ENCODE measurements at places on chromosomes 1 and 21.

DNA sequence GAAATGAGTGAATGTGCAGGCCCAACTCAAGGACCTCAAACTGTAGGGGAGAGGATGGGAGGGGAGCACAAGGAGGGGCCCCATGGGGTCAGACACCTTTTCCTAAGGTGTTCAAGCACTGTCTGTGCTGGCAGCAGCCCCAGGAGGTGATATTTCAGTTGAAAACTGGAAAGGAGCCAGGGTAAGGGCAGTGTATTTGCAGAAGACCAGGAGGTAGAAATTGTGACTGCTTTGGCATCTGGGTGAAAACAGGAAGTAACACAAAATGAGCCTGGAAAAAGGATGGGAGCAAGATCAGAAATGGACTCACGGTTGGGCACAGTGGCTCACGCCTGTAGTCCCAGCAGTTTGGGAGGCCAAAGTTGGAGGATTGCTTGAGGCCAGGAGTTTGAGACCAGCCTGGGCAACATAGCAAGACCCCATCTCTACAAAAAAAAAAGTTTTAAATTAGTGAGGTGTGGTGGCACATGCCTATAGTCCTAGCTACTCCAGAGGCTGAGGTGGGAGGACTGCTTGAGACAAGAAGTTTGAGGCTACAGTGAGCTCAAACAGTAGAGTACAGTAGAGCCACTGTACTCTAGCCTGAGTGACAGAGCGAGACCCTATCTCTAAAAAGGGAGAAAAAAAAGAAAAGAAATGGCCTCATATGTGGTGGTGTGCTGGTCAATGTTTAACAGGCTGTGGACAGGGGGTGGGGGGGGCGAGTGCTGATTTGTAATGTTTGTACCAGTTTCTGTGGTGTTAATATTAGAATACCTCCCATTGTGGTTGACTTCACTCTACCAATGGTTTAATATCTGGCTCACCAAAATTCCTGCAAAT lies 76.2 kb upstream of the ANGPTL1 start:
- DNase-seq = no peak

DNA sequence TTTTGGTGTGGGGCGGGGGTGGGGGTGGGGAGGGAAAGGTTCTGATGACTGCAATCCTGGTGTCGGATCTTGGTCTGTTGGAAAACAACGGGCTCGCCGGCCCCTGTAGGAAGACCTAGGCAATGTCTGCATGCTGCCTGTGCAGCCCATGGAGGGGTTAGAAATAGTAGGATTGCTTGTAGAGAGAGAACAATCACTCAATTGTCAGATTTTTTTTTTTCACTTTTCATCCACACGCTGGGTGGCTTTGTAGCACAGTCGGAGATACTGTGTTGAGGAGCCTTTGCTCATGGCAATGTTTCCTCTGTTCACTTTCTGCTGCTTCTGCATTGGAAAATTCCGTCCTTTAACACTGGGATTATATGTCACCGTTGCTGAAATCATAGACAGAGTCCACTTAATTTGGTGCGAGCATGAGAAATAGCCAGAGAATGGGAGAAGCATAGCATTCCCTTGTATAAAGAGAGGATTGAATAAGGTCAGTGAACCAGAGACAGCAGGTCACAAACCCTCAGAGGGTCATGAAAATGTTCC lies 107.5 kb downstream of the MRPS6 start:
- DNase-seq = no peak

- no peak for DNase-seq
Observed at GRCh38 chr1:220438741-220439140, 89.2 kb upstream of the MARK1 start.

GRCh38 chr1:155329980-155330598 lies 9.4 kb downstream of the RUSC1 start:
- DNase-seq = no peak

GRCh38 chr1:55997536-55997935 lies 581.8 kb downstream of the PLPP3 start:
- no peak for DNase-seq

DNA sequence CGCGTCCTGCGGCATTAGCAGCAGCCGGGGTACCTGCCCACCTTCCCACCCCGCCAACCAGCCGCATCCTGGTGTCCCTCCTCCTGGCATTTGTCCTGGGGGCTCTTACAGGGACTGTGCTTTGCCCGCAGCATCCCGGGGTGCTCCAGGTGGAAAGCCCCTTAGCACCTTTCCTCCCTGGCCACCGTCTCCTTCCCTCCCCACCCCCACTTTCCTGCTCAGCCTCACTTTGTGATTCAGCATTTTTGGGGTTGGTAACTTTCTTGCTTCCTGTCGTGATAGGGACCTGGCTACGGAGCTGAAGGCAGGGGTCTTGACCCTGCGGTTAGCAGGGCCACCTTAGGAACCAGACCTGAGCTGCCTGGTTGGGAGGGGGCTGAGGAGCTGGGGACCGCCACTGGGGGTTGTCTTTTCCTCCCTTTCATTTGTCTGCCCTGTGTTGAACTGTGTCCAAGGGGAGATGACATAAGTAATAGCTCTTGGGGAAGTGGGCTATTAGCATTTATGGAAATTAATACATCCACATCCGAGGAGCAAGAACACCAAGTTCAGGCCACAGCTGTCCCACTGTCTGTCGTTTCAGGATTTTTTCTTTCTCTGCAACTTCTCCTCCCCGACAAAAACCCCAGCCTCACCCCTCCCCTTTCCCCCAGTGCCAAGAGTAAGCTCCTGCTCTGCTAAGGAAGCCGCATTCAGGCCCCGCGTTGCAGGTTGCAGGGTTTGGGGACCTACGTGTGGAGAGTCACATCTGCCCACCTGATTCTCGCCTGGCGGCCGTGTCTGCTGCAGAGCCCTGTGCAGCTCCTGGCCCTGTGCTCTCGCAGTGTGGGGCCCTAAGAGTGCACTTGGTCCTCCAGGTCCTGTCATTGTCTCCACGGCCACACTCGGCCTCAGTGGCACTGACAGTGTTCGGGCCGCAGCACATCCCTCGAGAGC lies 1.6 kb upstream of the NPHP4 start:
- DNase-seq = peak; percentile 57

GRCh38 chr1:228075801-228076271 lies 6.7 kb upstream of the ARF1 start:
- no peak for DNase-seq

GRCh38 chr1:25704267-25704691 lies 87.7 kb downstream of the MAN1C1 start:
- peak; percentile 18 for DNase-seq

- no peak for DNase-seq
Observed at GRCh38 chr1:15122331-15122730, 31.2 kb upstream of the TMEM51 start.

GRCh38 chr21:46122237-46122671 lies 24.3 kb downstream of the COL6A2 start:
- no peak for DNase-seq

GRCh38 chr1:41955461-41956159 lies 36.9 kb upstream of the HIVEP3 start:
- no peak for DNase-seq

DNA sequence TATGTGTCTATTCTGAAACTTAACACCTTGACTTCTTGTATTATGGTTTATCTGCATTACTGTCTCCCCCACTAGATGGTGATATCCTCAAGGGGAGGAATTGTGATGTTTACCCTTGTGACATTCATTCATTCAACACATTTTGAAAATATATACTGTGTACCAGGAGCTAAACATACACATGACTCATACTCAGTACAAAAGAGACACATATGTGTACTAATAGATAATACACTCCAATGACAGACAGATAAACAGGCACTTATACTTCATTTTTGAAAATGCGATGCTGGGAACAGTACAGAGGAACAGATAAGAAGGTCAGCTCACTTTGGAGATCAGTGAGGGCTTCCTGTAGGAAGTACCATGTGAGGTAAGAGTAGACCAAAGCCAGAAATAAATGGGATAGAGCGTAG lies 8.9 kb upstream of the RAB3GAP2 start:
- DNase-seq = no peak

DNA sequence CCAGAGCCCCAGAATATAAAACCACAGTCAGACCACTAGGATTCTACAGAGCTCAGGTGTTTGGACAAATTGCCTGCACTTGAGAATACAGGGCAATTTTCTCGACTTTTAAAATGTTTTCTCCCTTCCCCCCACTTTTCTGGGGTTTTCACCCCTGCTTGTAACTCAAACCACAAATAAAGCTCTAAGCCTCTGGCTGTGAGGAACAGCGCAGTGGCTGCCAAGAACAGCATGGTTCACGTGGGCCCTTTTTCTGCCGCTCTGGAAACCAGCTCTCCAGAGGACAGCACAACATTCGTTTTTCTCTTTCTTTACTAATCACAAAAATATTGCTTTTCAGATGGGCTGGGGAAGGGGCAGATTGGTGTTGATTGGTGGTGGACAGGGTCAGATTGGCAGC lies 102.2 kb upstream of the JUN start:
- DNase-seq = peak; percentile 80

GRCh38 chr1:55848906-55849305 lies 633.7 kb upstream of the USP24 start:
- no peak for DNase-seq

- no peak for DNase-seq
Observed at GRCh38 chr1:33150522-33150921, 31.3 kb downstream of the TRIM62 start.

- no peak for DNase-seq
Observed at GRCh38 chr1:225483818-225484656, 56.2 kb upstream of the LBR start.

DNA sequence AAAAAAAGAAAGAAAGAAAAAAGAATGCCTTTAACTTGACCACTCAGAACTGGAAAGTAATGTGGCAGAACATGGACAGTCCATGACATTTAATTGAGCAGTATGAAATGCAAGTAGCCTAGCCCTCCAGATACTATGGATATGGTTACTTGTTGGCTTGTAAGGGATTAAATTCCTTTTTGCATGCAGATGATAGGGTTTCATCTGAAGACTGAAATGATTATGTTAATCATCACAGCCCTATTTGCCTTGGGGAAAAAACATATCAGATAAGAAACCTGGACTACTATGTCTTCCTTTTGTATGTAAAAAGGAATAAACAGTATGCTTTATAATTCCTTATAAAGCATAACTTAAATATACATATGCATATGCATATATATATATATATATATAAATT lies 66.0 kb downstream of the GATAD2B start:
- no peak for DNase-seq

GRCh38 chr1:10045480-10046355 lies 13.0 kb downstream of the UBE4B start:
- DNase-seq = no peak

DNA sequence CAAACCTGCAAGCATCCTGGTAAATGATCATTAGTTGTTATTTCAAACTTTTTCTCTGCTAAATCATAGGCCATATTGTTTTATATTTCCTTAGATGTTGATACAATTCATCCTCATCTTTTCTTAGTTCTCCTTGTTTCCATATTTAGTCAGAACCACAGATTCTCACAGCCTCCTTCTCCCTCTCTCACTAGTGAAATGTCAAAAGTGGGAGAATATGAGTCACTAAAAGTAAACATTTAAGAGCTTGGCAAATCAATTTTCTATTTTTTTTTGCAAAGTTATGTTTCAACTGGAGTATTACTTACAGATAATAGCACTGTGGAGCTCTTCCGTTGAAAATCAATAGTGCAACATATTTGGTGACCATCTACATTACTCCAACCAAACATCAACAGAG lies 308.8 kb downstream of the COL11A1 start:
- no peak for DNase-seq

- no peak for DNase-seq
Observed at GRCh38 chr1:156937883-156938282, 17.5 kb downstream of the LRRC71 start.

DNA sequence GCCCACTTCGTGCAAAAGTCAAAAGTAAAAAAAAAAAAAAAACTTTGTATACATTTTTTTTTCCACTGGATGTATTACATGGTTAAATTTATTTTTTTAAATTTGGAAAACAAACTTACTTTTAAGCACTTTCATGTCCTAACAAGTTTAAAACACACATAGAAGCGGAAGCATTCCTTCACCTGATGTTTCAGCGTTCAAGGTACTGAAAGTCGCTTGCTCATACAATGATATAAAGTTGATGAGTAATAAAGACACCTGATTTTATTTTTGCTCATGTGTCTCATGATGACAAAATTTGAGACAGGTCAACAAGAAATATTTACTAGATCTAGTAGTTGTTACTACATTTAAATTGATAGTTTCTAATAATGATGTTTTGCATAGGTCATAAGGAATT lies 35.5 kb downstream of the ADAMTS1 start:
- no peak for DNase-seq

- DNase-seq = no peak
Observed at GRCh38 chr21:40706176-40706575, 140.8 kb downstream of the DSCAM start.

DNA sequence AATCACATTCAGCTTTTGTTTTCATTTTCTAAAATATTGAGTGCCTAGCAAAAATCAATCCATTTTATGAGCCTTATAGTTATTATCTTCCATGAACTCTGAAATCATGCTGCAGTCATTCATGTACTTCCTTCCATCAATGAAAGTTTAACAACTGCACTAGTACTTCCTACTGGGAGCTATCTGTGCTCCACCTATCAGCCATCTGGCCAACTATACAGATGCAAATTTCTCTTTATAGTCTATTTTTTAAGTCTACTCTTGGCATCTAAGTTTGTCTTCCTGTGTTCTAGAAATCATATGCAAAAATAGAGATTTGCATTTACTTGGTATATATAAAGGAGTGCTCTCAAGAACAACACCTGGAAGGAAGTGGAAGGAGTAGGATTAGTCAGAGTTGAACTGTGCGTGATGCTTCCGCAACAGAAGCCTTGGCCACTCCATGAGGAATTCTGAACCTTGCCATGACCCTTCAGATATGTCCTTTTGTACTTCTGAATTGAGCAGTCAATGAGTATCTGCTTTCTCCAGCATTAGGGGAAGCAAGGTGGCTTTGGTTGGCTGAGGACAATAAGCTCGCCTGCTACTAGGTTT lies 403.2 kb upstream of the ADAMTS5 start:
- no peak for DNase-seq

DNA sequence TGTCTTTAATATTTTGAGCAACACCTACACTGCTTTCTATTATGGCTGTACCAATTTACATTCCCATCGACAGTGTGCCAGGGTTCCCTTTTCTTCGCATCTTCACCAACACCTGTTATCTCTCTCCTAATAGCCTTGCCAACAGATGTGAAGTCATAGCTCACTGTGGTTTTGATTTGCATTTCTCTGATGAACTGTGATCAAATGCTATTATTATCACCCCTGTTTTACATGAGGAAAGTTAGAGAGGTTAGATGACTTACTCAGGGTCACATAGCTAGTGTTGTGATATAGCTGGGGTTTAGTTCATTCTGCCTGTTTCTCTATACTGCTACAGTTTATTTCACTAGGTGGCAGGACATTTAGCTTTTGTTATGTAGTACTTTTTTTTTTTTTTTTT lies 204.1 kb downstream of the FMN2 start:
- DNase-seq = no peak

DNA sequence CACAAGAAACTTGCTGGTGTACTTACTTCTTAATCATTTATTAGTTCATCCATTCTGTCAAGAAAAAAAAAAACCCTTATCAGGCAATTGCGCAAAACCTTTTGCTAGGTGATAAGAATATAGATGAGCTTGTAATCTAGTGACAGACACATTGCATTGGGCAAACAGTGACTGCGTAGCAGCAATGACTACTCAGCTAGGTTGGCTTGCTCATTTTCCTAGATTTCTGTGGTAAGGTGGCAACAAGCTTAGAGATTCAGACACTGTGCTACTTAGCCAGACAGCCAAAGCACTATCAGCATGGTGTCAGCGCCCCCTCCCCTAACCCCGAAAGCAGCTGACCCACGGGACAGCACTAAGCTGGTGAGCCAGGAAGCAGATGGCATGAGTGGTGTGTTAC lies 203.1 kb downstream of the BARHL2 start:
- DNase-seq = no peak

Measured in CD8-positive, alpha-beta T cell (primary cell).